ENCODE measurements at places on chromosomes 6 and 20.

DNA sequence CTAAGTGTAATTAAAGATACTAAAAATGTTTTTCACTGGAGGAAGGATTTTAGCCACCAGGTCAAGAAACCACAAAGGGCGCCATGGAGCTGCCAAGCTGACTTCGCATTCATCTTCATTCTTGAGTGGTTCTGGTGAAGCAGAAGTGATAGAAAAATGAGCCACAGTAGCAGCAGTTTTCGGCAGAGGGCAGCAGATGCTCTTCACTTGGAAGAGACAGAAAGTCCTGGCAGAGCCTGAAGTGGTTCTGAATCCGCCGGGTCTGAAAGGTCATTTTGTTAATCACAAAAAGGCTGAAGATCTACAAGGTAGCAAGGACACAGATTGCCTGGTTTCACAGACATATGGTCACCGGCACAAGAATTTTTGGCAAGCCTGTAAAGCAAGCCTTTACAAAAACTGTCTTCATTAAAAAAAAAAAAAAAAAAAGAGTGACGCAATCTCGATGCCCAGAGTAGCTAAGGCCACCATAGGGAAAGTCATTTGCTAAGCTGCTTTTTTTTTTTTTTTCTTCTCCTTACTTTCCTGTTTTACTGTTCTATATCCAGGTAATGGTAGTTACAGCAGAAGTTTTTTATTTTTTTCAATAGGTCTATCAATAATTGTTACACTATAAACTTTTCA is 345.1 kb upstream of the AGPAT4 start:
- DNase-seq = no peak

- no peak for DNase-seq
Measured at GRCh38 chr6:159762681-159763293, 942 bp downstream of the ACAT2 start.

DNA sequence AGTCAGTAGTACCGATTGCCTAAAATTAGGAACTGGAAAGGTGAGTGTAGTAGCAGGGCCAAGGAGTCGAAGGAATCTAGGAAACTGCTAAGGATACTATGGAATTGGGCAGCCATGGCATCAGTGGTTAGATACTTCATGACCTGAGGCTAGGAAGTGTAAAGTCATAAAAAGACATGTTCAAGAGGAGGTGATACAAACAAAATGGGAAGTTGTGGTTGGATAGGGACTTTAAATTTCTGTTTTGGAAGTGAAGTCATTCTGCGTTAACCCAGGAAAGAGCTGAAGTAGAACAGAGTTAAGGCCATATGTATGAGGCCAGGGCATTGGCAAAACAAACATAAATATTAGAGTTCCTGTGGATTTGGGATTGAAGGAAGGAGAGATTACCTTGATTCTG is 88.6 kb upstream of the TMEM181 start:
- no peak for DNase-seq

DNA sequence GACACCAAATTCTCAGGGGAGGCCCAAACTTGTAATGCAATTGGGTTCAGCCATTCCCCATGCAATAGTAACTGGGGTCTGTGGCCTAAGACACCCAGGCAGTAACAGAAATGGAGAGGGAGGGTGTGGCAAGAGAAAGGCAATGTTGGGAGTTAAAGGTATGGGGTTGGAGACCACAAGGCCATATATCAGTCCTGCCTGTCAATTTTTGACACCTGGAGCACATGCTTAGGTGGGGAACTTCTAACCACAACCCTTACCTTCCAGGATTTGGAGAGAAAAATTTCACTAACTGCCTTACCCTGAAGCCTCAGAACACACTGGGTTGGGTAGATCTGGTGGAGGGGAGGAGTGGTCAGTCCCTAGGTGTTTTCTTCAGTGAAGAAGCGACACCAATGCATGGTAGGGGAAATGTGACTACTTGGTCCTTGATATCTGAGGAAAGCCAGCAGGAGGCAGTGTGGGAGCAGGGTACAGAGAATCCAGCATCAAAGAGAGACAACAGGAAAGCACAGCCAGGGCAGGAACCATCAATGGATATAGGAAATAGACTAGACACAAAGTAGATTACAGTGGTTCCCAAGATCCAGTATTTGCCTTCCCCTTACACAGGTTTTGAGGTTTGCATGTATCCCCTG is 6.8 kb upstream of the USP49 start:
- peak; percentile 28 for DNase-seq

DNA sequence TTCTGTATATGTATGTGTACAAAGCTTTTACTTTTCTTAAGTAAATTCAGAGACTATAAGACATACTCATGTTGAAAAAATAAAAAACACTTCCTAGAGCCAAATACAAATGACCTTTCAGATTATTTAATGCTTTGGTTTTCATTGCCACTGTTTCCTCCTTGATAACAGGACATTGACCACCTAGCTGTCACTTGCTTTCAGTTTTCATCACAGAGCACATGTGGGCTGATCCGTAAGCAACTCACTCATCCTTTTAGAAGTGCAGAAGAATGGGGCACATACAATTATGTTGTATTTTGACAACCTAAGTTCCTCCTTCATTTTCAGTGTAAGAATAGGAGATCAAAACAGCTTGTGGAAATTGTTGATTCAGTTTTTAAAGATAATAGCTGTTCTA is 6.2 kb downstream of the ZBTB2 start:
- no peak for DNase-seq

DNA sequence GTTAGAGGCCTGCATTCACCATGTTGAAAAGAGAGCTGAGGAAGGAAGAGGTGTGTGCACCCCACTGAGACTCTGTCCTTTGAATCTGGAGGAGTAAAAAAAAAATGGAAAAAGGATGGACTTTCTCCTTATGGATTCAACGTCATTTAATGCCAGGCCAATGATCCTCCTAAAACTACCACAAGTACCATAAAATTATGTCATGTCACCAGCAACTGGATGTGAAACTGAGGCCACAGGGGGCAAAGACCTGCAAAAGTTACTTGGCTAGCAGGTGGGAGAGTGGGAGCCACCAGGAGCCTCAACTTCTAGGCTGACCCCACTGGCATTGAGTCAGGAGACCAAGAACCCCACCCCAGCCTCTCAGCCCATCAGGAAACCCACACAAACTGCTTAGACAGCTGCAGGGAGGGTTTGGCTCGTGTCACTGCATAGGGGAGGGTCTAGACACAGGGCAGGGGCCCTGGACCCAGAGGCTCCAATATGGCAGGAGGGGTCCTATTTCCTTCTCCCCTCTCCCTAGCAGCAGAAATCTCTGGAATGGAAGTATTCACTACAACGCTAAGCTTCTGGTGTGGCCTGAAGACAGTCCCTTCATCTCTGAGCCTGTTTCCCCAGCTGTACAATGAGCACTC is 11.0 kb downstream of the PCK1 start:
- no peak for DNase-seq

DNA sequence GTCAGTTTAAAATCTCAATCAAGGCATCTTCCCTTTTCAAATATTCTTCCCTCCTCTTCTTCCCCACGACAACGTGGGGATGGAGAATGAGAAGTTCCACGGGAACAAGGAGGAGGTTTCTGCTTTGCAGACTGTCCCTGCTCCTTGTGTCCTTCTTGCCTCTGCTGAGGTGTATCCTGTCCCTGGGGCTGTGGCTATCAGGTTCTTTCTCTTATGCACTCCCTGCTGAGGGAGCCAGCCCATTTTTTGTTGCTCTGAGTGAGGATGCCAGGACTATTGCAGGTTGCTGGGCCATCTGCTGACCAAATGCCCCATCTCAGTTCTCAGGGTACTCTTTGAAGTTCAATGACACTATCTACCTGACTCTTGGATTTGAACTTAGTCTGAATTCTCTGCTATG is 533.6 kb downstream of the RNF144B start:
- DNase-seq = no peak

DNA sequence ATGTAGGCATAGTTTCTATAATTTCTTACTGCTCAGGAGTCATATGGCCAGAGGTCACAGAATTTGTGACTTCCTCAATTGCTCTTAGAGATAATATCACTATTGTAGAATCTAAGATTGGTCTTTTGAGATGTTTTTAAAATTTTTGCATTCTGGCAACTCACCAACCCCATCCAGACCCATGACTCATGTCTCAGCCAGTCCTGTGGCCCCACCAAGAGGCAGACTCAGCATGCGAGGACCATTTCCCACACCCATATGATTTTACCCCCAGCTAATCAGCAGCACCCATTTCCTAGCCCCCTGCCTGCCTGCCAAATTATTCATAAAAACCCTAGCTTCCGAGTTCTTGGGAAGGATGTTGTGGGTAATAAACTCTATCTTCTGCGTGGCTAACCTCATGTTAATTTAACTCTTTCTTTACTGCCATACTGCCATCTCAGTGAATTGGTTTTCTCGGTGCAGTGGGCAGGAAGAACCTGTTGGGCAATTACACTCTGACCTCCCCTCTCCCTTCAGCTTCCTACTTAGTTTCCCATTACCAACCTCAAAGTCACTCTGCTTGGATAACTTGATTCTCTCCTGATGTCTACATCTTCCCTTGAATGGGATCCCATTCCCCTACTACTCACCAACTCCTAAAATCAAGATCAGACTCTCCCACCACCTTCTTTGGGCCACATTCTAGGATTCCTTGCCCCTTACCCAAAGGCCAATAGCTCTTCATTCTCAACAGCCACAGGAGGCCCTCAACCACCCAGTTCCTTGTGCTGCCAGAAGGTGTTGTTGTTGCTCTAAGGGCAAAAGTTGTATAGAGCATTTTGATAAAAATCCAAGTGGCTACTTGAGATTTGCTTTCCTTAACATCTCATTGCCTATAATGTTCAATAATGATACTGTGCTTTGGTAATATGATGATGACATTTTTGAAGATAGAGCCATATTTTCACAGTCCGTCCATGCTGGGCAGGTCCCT is 16.2 kb upstream of the IYD start:
- DNase-seq = peak; percentile 75

DNA sequence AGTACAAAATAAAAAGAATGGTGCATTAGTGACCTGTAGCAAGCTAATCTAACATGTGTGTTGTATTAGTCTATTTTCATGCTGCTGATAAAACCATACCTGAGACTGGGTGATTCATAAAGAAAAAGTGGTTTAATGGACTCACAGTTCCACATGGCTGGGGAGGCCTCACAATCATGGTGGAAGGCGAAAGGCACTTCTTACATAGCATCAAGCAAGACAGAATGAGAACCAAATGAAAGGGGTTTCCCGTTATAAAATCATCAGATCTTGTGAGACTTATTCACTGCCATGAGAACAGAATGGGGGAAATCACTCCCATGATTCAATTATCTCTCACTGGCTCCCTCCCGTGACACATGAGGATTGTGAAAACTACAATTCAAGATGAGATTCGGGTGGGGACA is 45.4 kb upstream of the AIG1 start:
- DNase-seq = no peak
